ENCODE measurements at places on chromosomes 3 and 15. TPM values are rescaled to one million over a fixed set of nuclear protein-coding genes. Genes with fewer than 3 reads are reported as not detected.

GRCh38 chr15:27805261-27806220 is 293.6 kb downstream of the OCA2 start:
- DNase-seq: no peak
- H3K27me3 ChIP-seq: no peaks in the 10 kb centered on the region
- no peak overlapping the region for H3K4me3 ChIP-seq
- no peaks in the 10 kb centered on the region for H3K36me3 ChIP-seq

DNA sequence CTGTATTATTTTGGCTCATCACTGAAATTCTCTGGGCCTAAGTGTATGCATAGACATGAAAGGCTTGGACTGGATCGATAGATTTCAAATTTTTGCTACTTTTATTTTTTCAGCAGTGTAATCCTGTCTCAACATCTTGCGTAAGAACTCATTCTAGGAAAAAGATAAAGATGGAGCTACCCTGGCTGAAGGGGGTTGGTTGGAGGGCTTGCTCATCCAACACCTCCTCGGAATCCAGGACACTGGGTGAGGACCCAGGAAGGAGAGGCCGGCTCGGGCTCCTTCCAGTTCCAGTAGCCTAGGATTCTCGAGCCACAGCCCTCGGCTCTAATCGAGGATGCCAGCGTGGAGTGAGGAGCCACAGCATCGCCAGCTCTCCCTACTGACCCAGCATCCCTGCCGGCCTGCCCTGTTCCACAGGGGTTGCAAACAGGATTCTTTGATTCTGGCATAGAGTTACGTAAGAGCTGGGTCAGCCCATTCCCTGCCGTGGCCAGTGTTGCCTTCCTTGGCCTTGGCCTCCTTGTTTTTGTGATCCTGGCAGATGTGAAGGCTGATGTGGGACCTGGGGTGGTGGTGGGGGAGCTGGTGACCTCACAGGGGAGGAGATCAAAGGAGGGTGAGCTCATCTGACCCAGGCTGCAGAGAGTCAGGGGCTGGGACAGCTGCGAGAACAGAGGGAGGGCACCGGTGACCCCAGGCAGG is 149.5 kb downstream of the ALDH1A2 start:
- DNase-seq: no peak

DNA sequence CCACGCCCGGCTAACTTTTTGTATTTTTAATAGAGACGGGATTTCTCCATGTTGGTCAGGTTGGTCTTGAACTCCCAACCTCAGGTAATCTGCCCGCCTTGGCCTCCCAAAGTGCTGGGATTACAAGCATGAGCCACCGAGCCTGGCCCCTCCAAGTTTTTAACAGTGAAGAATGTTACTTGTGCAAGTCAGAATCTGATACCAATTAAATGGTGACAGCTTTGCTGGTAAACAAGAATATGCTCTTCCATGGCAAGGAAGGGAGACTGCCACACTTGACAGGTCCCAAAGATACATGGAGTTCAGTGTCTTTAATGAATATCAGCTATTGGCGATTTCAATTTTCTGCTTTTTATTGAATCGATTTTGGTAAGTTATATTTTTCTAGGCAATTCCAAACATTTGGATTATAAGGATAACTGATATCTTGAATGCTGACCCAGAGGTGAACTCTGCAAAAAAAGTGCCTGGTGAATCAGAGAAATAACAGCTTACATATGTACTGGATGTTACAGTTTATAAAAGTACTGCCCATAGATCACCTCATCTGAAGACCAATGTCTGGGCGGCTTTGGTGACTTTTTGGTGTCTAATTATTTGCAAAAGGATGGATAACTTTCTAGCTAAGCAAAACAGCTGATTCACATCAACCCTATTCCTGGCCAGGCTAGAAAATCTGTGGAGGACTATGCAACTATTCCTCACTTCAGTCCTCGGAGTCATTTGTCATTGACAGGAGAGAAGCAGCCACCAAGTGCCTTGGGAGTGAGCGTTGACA is 1.2 kb downstream of the PARP16 start:
- peaks cover 18% of the 10 kb centered on the region for H3K4me1 ChIP-seq
- H3K27ac ChIP-seq: peak overlapping the region; percentile 87
- no peaks in the 10 kb centered on the region for H3K36me3 ChIP-seq
- DNase-seq: no peak

DNA sequence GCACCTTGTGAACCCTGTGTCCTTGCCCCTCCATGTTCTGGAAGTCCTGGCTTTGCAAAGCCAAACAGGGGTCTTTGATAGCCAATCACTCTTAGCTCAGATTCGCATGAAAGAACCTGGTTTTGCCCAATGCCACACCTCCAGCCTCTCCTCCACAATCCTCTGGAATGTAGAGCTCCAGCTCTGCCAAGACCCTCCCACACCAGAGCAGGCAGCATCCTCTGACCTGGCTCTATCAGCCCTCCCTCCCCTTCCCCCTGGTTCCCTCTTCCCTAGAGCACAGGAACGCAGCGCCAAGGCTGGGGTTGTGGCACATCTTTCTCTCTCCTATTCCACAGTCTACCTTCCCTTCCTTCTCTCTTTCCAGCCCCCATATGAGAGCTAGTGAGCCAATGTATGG is 133.3 kb downstream of the RPLP1 start:
- no peak overlapping the region for H3K27ac ChIP-seq
- no peaks in the 10 kb centered on the region for H3K36me3 ChIP-seq
- no peaks in the 10 kb centered on the region for H3K27me3 ChIP-seq
- H3K4me1 ChIP-seq: no peaks in the 10 kb centered on the region
- no peak for DNase-seq
- H3K4me3 ChIP-seq: no peak overlapping the region

GRCh38 chr15:62141643-62142588 is 23.2 kb downstream of the C2CD4B start:
- H3K27ac ChIP-seq: no peak overlapping the region
- H3K4me3 ChIP-seq: no peak overlapping the region
- no peak for DNase-seq
- no peaks in the 10 kb centered on the region for H3K27me3 ChIP-seq
- H3K4me1 ChIP-seq: no peaks in the 10 kb centered on the region

DNA sequence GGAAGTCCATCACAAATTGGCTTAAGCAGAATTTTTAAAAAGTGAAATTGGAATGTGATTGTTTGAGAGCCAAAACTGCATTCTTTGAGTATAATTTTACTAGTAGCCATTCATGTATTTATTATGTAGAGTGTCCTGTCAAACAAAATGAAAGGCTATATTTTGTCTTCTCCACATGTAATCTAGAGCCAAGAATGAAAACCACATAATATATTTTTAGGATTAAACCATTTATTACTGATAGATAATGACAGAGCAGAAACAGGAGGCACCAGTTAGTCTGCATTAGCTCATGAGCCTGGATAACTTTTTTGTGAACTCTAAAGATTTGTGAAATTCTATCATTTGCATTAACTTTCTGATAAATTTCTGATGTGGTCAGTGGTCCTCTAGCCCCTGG is 130.2 kb downstream of the FILIP1L start:
- H3K4me1 ChIP-seq: no peaks in the 10 kb centered on the region
- no peak overlapping the region for H3K27ac ChIP-seq
- H3K4me3 ChIP-seq: no peak overlapping the region

The EFCC1 gene
- total RNA-seq: 0.24 TPM

The IMPG2 gene
- total RNA-seq: 0.66 TPM

The LRRK1 gene
- 2.0 TPM for total RNA-seq

DNA sequence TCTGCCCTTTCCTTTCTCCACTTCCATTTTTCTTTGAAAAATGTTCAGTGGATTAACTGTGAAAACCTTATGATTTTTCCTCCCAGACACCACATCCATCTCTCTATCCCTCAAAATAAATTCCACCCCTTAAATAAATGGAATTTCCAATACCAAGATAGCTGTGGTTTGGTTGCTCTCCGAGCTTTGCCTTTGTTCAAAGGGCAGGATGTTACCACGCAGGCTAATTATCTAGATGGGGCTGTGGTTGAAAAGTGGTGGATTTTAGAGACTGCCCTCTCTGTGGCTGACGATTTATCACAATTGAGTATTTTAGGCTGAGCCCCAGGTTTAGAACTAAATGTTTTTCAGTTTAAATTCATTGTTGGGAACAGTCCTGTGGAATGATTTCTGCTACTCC is 36.9 kb upstream of the CMSS1 start:
- H3K4me3 ChIP-seq: no peak overlapping the region
- no peak for DNase-seq
- H3K4me1 ChIP-seq: no peaks in the 10 kb centered on the region
- H3K27ac ChIP-seq: no peak overlapping the region
- no peaks in the 10 kb centered on the region for H3K27me3 ChIP-seq

DNA sequence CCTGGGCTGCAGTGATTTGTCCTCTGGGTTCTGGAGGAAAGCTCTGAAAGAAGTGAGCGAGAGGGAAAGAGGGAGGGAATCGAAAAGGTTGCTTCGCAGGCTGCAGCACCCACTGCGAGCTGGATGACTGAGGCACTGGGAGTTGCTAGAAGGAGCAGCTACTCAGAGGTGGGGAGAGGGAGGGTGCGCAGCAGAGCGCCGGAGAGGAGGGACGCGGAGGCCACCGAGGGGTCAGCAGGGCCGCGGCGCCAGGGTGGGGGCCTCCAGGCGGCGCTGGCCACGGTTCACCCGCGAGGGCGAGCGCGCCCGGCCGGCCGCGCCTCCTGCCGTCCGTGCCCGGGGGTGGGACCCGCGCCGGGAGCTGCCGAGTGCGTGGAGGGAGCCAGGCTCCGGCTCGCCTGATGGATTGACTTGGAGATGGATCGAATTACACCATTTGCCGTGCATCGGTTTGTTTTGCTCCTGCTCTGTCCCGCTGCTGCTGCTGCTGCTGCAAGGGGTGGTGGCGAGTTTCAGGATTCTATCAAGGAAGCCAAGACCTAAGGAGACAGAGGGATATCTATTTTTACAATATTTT is at the start of gene SEMA6D:
TSS of gene SEMA6D (plus strand) at position 470 of the 577 bp plus-strand sequence. CDS start 42,294 bp downstream, outside the sequence.
- peaks cover 6% of the 10 kb centered on the region for H3K27me3 ChIP-seq
- H3K36me3 ChIP-seq: no peaks in the 10 kb centered on the region
- H3K4me1 ChIP-seq: no peaks in the 10 kb centered on the region
- no peak for DNase-seq

DNA sequence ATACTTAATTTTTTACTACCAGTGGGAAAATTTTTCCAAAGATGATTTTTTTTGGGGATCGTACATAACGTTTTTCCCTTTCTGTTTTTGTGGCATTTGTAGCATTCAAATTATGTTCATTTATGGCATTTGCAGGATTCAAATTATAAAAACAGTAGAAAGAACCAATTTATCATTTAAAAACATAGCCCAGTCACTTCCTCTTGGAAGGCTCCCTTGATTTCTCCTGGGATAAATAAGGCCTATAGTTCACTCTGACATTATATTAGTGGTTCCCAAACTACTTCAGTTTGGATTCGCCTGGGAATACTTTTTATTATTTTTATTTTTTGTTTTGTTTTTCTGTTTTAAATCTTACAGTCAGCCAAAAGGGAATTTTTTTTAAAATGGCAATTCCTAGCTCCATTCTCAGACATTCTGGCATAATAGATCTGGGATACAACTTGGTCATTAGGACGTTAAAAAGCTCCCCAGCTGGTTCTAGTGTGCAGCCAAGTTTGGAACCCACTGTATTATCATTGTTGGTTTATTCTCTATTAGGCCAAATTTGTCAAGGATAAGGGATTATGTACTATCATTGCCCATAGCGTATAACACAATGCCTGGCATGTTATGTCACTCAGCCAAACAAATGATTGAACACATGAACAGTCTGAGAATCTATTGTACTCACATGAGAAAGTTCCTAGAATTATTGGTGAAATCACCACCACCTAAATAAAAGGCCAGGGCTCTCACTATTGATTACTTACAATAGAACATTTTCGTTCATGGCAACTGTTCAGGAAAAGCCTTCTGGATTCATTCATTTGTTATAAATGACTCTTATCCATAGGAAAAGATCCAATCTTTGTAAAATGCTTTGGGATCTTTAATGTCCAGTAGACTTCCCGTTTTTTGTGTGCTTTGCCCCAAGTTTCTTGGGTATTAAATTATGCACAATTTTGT is 28.9 kb downstream of the RARB start:
- H3K4me1 ChIP-seq: no peaks in the 10 kb centered on the region
- no peak for DNase-seq
- no peaks in the 10 kb centered on the region for H3K27me3 ChIP-seq
- H3K4me3 ChIP-seq: no peak overlapping the region

DNA sequence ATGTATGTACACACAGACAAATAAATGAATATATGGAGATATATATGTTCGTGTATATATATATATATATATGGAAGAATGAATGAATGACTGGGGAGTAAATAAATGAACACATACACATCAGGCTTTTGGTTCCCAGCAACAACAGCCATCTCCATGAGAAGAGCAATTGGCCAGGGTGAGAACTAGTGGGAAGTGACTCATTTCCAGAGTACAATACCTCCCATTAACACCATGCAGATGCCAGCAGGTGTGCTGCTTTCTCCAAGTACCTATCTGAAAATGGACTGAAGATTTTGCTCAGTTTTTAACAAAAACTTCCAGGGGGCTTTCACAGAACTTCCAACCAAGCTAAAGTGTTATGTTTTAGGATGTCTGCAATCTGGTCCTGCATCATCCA is 179.8 kb upstream of the SLC2A2 start:
- DNase-seq: no peak
- H3K27ac ChIP-seq: no peak overlapping the region
- H3K27me3 ChIP-seq: no peaks in the 10 kb centered on the region
- no peak overlapping the region for H3K4me3 ChIP-seq

Measured in naive thymus-derived CD4-positive, alpha-beta T cell (primary cell).